ENCODE measurements at places on chromosomes 5 and 9. TPM values are rescaled to one million over a fixed set of nuclear protein-coding genes. Genes with fewer than 3 reads are reported as not detected.

Gene DEPDC1B
- polyA plus RNA-seq = 4.2 TPM

Gene FRMD3
- polyA plus RNA-seq = 1.3 TPM

GRCh38 chr9:12054235-12054634, 639.0 kb upstream of the TYRP1 start:
- no peaks in the 10 kb centered on the region for H3K4me1 ChIP-seq
- H3K27me3 ChIP-seq = no peaks in the 10 kb centered on the region
- DNase-seq = no peak
- H3K36me3 ChIP-seq = no peaks in the 10 kb centered on the region
- H3K27ac ChIP-seq = no peak overlapping the region

- H3K4me3 ChIP-seq = no peak overlapping the region
- H3K27me3 ChIP-seq = no peaks in the 10 kb centered on the region
- H3K4me1 ChIP-seq = peaks cover 6% of the 10 kb centered on the region
- peak; percentile 51 for DNase-seq
Measured at GRCh38 chr5:38208782-38209378, 49.5 kb upstream of the EGFLAM start.

DNA sequence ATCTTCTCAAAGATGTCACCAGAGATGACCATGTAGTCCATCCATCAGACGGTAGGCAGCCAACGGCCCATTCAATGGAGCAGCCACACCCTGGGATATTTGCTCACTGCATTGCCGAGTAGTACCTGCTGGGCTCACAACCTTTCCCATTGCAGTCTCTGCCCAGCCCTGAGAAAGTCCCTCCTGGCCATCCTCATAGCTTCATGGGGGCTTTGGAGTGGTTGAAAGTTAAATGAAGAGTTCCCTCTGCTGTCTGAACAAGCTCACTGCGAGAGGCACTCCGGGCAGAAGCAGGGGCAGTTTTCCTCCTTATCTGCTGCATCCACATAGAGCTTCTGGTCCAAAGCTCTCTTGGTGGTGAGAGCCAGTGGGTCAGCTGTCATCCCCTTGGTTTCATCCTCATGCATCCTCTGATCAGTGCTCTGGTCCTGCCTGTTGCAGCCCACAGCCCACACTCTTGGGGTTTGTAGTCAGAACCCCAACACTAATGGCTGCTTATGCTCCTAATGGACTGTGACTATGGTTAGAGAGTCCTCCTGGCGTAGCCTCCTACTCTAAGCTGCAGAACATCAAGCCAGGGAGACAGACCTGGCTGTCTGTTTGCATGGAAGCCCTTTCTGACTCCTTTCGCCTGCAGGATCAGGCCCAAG, 23.3 kb downstream of the TNFSF8 start:
- no peak overlapping the region for H3K27ac ChIP-seq
- peak; percentile 45 for DNase-seq
- H3K4me3 ChIP-seq = no peak overlapping the region
- H3K36me3 ChIP-seq = no peaks in the 10 kb centered on the region
- no peaks in the 10 kb centered on the region for H3K27me3 ChIP-seq

All from SK-N-SH (cell line).